ENCODE measurements at places on chromosomes 6 and 20.

- DNase-seq, result no peak
Observed at GRCh38 chr6:152232501-152233151, 404.5 kb downstream of the SYNE1 start.

DNA sequence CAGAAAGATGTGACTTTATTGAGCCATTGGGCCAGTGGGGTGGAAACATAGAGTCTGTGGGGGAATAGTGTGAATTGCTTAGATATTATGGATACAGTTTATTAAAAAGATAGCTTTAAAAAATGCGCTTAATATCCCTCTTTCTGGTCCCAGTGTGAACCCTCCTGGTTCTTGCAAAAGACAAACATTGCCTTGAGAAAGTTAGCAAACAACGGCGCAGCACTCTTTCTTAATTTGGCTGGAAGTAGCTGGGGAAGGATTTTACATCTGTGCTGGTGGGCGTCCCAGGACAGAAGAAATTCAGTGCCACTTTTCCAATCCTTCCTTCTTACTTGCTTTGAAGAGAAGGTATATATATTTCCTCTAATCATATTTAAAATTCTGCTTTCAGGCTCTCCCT lies 191.4 kb upstream of the ZFP64 start:
- no peak for DNase-seq

DNA sequence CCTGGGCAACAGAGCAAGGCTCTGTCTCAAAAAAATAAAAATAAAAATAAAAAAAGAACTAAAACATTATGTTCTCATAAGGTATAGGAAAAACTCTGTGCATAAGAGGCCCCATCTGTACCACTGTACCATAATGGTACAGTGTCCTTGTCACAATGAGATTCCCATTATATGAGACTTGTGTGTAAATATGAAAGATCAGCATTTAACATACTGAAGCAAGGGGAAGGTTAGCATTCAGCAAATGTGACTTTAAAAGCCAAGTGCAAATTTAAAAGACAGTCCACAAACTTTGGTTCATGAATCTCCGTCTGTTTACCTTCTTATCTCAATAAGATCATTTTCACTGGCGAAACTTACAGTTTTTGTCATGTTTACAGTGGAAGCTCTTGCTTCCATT lies 16.2 kb downstream of the DSP start:
- no peak for DNase-seq

DNA sequence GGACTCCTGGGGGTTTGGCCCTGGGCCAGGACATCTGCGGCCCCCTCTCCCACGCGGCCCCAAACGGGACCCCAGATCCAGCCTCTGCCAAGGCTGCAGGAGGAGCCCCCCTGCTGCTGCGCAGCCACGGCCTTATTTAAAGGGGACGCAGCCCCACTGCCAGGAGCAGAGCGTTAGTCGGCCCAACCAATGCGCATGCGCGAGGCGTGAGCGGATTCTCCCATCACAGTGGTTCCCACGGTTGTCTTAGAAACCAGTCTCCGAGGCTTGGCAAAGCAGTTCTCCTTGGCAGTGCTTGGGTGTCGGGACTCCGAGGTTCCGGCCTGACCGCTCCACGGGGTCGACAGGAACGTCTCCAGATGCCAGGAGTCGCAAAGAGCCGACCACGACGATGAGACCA lies 288.3 kb upstream of the ZNF337 start:
- DNase-seq, result no peak

DNA sequence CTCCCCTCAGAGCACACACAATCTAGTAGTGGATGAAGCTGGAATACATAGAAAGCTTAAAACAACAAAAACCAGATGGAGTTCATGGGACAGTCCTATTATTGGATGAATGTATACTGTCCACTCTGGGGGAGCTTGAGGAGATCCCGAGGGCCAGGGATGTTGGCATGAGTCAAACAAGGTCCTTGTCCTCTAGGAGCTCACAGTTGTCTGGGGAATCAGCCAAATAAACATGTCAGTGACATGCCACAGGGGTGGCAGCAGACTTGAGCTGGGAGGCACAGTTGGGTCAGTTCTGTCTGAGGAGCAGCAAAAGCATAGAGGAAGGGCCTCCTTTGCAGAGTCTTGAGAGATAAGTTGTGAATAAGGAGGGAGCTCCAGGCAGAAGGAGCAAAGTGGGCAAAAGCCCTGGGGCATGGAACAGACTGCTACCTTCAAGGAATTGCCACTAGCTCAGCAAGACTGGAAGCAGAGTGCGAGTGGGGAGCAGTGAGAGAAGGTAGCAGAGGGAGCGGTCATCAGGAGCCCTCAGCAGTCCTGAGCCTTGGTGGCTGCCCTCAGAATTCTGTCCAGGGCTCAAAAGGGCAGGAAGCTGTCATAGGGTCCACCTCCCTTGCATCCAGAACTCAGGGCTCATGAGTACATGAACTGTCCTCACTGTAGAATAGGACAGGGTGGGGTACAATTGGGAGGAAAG lies 22.1 kb downstream of the L3MBTL1 start:
- no peak for DNase-seq

- DNase-seq, result no peak
Observed at GRCh38 chr6:33976437-33977360, 169.2 kb downstream of the GRM4 start.

DNA sequence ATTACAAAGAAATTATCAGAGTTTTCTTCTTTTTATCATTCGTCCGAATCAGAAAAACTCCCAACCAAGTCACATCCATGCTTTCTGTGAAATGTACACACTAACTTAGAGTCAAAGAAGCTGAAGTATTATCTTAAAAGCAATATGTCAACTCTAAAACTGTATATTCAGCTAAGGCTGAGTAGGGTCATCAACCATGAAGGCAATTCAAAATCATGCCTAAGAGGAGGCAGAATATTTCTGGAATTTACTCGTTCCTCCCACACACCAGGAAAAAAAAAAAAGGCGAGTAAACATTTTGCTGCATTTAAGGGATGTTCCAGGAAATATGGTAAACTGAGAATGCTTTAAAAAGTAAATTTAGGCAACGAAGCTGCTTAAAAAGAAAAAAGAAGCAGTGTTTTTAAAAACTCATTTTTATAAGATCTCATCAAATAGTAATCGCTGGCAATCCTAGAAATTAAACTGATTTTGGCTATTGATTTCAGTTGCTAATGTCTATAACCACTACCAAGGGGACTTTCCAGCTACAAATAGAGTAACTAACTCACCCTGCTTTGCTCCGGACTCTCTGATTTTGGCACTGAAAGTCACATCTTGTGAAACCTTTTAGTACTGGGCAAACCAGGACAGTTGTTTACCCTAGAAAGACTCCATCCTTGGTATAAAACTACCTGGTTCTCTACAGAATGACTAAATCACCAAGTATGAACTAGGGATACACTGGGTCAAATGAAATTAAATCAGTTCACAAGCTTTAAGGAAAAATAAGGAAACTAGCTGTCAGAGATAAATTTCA lies 82.8 kb downstream of the MBOAT1 start:
- DNase-seq, result no peak

DNA sequence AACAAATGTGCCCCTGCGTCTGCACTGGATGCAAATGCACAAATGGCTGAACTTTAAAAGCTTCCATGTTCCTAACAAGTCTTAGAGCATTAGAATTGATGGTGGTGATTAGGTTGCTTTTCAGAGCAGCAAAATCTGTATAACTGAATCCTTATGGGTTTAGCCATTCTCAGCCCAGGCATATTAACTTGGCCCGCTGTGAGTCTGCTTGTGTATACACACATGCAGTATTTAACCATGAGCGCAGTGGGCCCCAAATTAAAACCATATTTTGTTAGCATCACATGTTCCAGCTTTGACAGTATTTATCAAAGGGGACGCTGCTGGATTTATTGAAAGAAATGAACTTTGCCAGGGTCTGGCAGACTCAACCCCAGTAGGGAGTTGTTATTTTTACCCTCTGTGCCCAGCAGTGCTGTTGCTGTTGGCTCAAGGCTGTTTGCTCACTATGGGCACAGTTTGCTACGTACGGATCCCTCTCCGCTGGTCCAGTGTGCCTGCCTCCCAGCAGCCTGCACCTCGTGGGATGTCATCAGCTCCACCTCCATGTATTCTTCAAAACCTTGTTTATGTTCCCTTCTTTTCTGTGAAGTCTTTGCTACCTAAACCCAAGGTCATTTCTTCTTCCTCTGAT lies 144.7 kb downstream of the QRSL1 start:
- no peak for DNase-seq

- no peak for DNase-seq
Observed at GRCh38 chr6:16041327-16041726, 87.6 kb upstream of the MYLIP start.

DNA sequence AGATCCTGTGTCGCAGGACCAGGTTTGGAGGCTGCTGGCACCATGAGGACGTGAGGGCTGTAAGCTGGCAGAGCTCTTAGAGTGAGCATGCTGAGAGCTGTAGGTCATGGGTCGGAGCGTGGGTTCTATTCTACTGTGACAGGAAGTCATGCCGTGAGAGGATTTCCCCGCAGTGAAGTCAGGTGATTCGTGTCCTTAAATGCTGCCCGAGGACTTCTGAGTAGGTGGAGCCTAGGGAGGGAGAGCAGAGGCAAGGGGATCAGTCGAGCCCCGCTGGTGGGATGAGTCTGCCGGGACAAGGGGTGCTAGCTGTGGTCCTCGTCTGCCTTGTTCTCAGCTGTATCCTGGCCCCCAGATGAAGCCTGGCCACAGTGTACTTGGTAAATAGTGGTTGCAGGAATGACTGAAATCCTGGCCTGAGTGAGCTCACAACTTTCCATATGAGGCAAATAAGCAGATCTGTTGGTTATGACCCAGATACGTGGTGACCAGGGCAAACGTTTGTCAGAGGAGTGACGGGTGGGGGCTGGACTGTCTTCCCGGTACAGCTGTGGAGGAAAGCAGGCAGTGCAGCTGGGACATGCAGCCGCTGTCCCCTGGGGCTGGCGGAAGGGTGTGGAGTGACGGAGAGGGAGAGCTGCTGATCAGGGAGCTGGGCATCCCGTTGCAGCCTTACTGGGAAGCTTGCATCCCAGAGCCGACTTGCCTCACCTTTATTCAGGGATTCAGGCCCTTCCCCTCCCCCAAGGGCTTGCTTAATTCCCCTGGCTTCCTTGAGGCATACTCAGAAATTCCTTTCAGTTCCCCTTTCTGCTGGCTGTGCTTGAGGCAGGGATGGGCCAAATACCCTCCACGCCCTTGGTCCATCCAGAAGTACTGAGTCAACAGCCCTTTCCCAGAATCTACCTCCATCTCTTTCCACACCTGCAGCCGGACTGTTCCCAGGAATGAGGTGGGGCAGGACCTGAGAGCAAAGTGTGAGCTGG lies 250.9 kb upstream of the RREB1 start:
- no peak for DNase-seq

- DNase-seq, result no peak
Observed at GRCh38 chr6:107444277-107444676, 15.1 kb downstream of the PDSS2 start.

GRCh38 chr6:27332692-27333641 lies 20.9 kb upstream of the POM121L2 start:
- DNase-seq, result peak; percentile 4

DNA sequence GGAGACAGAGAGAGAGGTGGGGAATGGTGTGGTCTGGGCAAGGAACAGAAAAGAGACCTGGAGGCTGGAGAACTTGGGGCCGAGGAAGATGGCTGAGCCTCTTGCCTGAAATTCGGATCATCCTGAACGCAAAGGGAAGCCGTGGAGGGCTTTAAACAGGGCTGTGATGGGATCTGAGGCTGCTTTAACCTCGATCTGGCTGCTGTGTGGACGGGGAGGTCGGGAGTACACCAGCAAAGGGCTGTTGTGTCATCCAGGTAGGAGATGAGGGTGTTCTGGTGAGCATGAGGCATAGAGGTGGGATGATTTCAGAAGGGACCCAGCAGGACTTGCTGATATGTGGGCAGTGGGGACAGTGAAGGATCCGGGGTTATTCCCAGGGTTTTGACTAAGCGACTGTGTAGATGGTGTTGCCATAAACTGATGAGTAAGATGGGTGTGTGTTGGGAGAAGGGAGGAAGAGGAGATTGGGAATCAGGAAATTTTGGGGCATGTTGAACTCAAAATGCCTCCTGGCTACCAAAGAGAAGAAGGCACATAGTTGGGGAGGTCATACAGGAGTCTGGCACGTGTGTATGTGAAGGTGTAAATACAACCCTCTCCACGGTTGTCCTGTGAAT lies 158.5 kb downstream of the NFATC2 start:
- DNase-seq, result no peak

- DNase-seq, result no peak
Observed at GRCh38 chr6:14134211-14134910, 16.8 kb downstream of the CD83 start.

DNA sequence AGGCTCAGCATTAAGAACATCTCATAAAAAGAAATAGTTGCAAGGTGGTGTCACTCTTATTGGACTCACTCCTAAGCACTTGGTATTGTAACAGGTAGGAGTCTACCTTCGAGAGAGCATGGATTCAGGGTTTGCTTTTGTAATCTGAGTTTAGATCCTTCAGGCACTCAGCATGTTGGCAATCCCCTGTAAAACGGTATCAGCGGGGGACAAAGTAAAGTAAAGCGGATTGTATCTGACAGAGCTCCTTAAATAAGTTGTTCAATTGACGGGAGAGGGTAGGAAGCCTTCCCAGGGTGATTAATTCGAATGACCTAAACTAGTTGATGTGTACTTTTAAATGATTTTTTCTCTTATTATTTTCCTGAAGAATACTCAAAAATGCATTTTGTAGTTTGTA lies 869.8 kb upstream of the EPHA7 start:
- DNase-seq, result no peak

DNA sequence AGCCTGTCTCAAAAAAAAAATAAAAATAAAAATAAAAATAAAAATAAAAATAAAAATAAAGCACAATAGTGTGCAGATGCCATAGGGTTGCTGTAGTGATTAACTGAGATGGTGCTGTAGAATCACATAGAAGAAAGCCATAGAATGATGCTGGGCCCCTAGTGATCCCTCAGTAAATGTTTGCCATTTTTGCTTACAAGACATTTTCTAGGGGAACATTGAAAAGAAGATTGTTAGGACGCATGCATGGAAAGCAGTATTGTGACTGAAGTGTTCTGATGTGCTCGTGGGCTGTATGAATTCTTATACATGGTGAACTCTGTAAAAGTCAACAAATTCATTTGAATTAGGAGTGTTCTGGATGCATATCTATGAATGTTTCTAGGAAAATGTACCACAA lies 22.0 kb upstream of the SAMD3 start:
- no peak for DNase-seq

GRCh38 chr20:46430921-46431712 lies 24.7 kb upstream of the ELMO2 start:
- no peak for DNase-seq

- no peak for DNase-seq
Observed at GRCh38 chr6:54096811-54097210, 14.4 kb upstream of the MLIP start.

DNA sequence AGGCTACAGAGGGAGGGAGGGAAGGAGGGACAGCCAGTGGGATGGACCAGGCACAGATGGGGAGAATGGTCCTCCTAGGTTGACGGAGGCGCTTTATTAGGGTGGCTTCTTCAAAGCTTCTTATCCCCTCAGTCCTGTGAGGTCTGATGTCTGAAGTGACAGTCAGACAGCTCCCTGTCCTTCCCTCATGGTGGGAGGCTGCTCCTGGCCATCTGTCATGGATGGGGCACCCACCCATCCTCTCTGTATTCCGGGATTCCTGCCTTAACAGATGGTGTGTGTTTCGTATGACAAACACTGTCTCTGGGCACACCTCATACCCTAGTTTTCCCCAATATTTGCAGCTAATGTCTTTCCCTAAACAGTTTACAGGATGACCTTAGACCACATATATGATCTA lies 7.9 kb downstream of the RIN2 start:
- no peak for DNase-seq

All from kidney epithelial cell (primary cell).